ENCODE measurements at places on chromosomes 7 and 10. TPM values are rescaled to one million over a fixed set of nuclear protein-coding genes. Genes with fewer than 3 reads are reported as not detected.

DNA sequence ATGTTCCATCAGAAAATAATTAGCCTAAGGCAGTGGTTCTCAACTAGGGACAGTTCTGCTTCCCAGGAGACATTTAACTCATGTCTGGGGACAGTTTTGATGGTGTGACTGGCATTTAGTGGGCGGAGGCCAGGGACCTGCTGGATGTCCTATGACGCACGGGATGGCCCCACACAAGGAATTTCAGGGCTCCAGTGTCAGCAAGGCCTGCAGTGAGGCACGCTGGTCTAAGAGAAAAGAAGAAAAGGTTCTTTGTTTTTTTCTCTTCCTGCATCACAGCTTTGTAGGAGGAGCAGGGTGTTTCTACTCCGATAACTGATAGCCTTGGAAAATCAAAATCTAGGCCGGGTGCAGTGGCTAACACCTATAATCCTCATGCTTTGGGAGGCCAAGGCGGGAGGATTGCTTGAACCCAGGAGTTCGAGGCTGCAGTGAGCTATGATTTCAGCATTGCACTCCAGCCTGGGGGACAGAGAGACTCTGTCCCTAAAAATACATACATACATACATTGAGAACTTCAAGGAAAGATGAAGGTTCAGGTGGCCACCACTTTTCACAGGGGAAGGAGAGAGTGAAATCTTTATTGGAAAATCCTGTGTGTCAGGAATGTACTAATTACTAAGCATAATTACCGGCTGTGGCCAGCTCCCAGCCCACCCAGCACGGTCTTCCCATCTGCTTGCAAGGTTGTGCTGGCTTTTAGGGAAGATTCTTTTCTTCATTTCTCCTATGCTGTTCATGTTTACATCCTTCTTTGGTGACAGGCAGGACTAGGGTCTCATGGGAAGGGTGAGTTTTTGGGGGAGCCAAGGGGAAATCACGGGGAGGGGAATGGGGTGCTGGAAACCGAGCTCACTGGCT lies 150.4 kb downstream of the ACTR3B start:
- DNase-seq = no peak

Gene SYT15
- total RNA-seq = 0.17 TPM

Gene MEPCE
- 25.8 TPM for total RNA-seq

DNA sequence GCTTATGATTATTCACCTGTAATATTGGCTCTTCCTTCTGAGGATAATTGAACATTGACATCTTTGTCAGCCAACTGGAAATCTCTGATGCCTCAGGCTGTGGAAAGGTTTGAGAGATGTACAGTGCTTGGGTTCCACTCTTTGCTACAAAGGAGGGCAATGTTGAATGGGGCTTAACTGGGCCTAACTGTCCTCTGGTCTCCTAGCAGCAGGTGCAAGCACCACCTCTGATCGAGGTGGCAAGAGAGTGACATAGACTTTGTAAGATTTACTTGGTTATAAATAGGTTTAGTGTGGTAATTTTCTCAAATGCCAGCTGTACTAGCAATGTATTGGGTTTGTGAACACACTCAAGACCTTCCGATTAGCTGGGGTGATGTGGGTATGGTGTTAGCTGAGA lies 21.1 kb downstream of the CYP2C8 start:
- DNase-seq = no peak

GRCh38 chr7:33336820-33337219 lies 207.5 kb downstream of the BBS9 start:
- no peak for DNase-seq

Gene BPGM
- total RNA-seq = 16.8 TPM

Gene TAS2R4
- total RNA-seq = not detected

GRCh38 chr7:37342688-37343471 lies 105.8 kb downstream of the ELMO1 start:
- DNase-seq = peak; percentile 75
